MCF 10A (cell line): ENCODE measurements at places on chromosomes 13 and 19.

- DNase-seq = no peak
Observed at GRCh38 chr13:67087527-67087926, 142.6 kb downstream of the PCDH9 start.

GRCh38 chr19:33177417-33177979 lies 16.6 kb upstream of the LRP3 start:
- DNase-seq = peak; percentile 62

DNA sequence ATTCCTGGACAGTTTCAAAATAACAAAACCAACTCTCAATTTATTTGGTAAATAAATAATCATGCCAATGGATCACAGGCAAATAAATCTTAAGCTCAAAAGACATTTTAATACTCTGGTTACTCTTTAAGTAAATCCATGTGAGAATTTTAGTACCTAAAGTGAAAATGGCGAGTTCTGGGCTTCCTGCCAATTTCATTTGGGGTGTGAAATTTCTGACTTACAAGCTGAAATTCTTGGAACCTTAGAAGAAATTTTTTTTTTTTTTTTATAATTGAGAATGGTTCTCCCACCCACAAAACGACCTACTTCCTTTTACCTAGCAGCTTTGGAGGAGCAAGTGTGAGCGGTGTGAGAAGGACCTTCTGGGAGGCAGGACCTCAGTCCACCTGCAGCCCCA lies 354.5 kb upstream of the NBEA start:
- peak; percentile 10 for DNase-seq

DNA sequence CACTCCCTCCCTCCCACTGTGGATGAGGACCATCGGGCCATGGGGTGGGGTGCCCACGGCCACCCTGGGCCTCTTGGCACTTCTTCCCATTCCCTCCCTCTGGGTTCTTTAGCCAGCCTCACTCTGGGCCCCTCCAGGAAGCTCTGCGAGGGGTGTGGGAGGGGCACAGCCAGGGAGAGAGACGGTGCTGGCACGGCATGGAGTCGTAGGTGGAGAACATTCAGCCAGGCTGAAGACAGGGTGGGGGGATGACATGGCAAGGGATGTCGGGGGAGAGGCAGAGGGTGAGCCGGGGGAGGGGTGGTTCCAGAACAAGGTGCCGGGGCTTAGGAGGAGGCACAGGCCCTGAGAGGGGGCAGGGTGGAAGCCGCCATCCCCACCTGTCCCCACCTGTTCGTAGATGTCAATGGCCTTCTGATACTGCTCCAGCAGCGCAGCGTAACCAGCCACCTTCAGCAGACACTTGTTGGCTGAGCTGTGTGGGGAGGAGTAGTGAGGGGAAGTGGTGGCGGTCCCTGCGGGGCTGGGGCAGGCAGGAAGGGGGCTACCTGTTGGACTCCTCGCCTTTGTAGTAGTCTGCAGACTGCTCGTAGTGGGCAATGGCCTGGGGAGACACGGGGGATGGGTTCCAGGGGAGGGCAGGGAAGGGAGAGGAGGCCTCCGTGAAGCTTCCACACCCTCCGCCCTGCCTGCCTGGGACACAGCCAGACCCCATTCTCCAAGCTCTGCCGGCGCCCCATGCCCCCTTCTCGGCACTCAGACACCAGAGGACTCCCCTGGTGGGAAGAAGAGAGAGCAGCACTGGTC lies 8.8 kb upstream of the KPTN start:
- DNase-seq = no peak

DNA sequence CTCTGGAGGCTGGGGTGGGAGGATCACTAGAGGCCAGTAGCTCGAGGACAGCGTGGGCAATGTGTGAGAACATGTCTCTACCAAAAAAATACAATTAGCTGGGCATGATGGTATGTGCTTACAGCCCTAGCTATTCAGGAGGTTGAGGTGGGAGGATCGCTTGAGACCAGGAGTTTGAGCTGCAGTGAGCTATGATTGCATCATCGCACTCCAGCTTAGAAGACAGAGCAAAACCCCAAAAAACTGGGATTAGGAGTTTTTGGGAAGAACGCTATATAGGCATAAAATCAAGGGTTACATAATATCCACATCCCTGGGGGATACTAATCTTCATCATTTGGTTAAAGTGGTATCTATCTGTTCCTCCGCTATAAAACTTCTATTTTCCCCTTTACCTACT lies 155.5 kb downstream of the CACNA1A start:
- no peak for DNase-seq

GRCh38 chr19:32067685-32068084 lies 277.7 kb upstream of the ZNF507 start:
- no peak for DNase-seq

DNA sequence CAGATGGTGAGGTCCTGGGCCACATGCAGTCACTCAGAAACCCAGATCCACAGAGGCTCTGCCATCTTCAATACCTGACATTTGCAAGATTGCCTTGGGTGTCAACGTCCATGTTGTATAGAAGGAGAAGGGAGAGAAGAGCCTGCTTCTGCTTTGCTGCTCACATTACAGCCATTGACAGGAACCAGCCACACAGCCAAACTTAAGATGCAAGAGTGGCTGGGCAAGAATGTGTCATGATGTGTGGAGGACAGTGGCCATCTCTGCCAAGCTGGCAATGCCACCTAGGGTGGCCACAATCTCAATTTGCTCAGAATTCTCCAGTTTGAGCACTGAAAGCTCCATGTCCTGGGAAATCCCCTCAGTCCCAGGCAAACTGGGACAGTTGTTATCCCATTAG lies 25.9 kb upstream of the SERPINE3 start:
- DNase-seq = no peak

GRCh38 chr13:82614086-82614485 lies 1268.2 kb downstream of the SLITRK1 start:
- DNase-seq = peak; percentile 7

GRCh38 chr19:16190198-16190597 lies 5.0 kb downstream of the FAM32A start:
- DNase-seq = no peak

- DNase-seq = peak; percentile 32
Observed at GRCh38 chr19:34274827-34275625, 20.7 kb downstream of the GARRE1 start.

- peak; percentile 8 for DNase-seq
Observed at GRCh38 chr13:48539550-48539949, 6.7 kb upstream of the RCBTB2 start.

DNA sequence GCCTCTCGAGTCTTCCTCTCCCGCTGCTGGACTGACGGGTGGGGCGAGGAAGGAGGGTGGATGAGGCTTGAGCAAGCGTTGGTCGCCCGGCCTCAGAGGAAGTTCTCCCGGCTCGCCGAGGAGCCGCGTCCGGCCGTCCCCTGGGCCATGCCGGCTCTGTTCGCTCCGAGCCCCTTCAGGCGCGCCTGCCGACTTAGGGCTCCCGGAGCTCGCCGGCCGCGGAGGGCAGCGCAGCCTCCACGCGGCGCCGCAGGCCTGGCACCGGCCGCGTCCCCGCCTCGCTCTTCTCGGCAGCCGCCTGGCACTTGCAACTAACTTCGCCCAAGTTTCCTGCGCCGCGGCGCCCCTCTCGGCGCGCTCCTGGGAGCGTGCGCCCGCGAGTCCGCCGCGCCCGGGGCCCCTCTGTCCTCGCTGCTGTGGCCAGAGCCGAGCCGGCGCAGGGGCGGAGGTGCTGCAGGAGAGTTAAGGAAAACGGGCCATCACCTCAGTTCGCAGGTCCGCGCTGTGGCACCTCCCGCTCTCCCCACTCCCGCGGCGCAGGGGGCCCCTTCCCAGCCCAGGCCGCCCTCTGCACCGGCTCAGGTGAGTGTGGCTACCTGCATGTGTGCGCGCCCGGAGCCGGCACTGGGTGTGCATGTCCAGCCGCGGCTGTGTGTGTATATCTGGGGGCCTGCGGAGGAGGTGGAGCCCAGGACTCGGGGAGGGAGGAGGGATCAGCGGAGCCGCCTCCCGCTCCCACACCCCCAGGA lies 641 bp upstream of the SOX21 start:
- DNase-seq = peak; percentile 9

- DNase-seq = no peak
Observed at GRCh38 chr13:114023716-114024602, 50.1 kb upstream of the C13orf46 start.

GRCh38 chr19:51457351-51458013 lies 772 bp downstream of the SIGLEC8 start:
- no peak for DNase-seq

GRCh38 chr13:30696278-30697176 lies 38.8 kb upstream of the ALOX5AP start:
- no peak for DNase-seq

GRCh38 chr19:14482172-14482941 lies 7.2 kb upstream of the PTGER1 start:
- DNase-seq = no peak

DNA sequence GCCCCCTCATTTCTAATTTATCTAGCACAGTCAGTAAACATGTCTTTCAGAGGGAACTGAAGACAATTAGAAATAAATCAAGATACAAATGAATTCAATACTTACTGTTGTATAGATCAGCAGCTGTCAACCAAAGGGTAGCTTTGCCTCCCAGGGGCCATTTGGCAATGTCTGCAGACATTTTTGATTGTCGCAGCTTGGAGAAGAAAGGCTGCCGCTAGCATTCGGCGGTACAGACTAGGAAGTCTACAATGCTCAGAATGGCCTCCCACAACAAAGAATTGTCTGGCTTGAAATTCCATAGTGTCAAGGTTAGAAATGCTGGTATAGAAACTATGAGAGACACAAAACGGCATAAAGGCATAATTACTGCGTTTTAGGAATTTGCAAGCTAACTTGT lies 91.6 kb downstream of the RGCC start:
- no peak for DNase-seq

DNA sequence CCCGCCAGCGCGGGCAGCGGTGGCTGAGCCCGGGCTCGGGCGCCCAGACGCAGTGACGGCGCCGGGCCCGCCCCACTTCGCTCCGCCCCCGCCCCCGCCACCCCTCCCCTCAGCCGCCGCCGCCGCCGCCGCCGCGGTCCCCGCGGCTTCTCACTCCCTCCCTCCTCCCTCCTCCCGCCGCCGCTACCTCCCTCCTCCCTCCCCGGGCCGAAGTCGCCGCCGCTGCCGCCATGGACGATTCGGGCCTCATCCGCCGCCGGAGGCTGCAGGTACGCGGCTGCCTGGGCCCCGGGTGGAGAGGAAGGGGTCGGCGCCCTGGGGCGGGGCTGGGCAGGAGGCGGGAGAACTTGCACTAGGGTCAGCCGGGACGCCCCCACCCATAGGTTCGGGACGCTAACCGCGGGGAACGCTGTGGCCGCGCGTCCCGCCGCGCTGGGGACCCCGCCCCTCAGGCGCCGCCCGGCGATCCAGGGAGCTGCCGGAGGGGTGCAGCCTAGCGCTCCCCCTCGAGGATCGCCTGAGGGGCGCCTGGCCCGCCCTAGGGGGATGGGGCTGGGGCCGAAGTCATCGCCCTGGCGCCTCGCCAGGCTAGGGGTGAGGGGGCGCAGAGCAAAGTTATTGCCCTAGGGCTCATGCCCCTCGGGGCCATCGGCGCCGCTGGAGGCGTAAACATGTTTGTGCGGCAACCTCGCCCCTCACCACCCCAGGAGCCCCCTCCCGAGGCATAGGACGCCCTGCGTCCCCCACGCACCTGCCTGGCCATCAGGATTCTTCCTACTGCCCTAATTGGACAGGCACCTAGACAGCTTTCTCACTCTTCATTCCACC lies 427 bp downstream of the RTBDN start:
- DNase-seq = peak; percentile 47

- no peak for DNase-seq
Observed at GRCh38 chr19:4256563-4256962, 9.7 kb downstream of the YJU2 start.

GRCh38 chr19:30288911-30289310 lies 83.3 kb upstream of the ZNF536 start:
- no peak for DNase-seq

GRCh38 chr13:41802684-41803444 lies 158.0 kb downstream of the VWA8 start:
- peak; percentile 64 for DNase-seq

DNA sequence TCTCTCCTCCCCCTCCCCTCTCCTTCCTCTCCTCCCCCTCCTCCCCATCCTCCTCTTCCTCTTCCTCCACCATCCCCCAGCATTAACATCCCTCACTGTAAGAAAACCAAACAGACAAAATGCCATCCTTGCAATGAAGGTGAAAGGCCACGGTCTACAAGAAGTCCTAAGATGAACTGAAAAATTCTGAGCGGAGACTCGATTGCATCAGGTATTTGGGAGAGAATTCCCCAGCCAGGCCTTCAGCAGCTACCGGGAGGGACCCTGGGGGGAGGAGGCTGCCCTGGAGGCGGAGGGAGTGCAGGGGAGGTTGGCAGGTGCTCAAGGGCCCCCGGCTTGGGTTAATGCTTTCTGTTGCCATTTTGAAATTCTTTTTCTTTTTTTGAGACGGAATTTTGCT lies 10.1 kb upstream of the TIMM44 start:
- no peak for DNase-seq

DNA sequence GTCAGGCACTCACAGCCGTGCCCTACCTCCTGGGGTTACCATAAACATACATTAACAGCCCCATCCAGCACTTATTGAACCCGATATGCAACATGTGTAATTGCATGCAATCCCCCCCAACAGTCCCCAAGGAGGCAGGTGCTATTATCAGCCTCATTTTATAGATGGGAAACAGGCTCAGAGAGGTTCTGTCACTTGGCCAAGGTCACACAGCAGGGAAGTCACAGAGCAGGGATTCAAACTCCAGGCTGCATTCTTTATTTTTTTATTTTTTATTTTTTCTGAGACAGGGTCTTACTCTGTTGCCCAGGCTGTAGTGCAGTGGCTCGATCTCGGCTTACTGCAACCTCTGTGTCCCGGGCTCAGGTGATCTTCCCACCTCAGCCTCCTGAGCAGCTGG lies 38.4 kb upstream of the TNFAIP8L1 start:
- no peak for DNase-seq

GRCh38 chr13:95684418-95684817 lies 7.5 kb downstream of the DNAJC3 start:
- DNase-seq = no peak

DNA sequence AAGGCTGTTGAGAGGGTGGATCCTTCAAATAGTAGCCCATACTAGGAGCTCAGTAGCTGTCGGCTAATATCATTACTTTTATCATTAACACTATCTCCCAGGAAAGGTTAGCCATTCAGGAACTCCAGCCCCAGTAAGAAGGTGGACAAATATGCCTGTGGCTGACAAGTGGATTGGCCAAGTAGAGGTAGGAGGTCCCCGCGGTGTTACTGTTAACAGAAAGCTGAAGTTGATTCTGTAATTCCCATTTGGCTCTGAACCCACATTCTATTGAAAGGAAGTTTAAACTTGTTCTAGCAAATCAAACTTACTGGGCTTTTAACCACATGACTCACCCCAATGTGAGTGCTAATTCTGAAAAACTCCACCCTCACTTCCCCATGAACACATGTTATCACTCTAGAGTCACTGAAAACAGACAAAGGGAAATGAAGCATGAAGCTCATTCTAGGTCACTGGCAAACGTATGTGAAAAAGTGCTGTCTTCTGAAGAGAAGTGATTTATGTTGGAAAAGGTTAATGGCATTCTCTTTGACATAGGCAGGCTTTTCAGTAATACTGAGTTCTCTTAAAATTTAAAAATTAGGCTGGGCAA lies 273.5 kb downstream of the FGF14 start:
- DNase-seq = peak; percentile 68

GRCh38 chr13:46947425-46948191 lies 50.8 kb upstream of the HTR2A start:
- DNase-seq = no peak
